ENCODE measurements at places on chromosomes 11 and 22.

- no peak for DNase-seq
Measured at GRCh38 chr11:76023236-76024068, 182.8 kb downstream of the WNT11 start.

GRCh38 chr11:12789596-12790215, 115.5 kb downstream of the TEAD1 start:
- no peak for DNase-seq

GRCh38 chr11:23957314-23957713, 539.5 kb upstream of the LUZP2 start:
- no peak for DNase-seq

DNA sequence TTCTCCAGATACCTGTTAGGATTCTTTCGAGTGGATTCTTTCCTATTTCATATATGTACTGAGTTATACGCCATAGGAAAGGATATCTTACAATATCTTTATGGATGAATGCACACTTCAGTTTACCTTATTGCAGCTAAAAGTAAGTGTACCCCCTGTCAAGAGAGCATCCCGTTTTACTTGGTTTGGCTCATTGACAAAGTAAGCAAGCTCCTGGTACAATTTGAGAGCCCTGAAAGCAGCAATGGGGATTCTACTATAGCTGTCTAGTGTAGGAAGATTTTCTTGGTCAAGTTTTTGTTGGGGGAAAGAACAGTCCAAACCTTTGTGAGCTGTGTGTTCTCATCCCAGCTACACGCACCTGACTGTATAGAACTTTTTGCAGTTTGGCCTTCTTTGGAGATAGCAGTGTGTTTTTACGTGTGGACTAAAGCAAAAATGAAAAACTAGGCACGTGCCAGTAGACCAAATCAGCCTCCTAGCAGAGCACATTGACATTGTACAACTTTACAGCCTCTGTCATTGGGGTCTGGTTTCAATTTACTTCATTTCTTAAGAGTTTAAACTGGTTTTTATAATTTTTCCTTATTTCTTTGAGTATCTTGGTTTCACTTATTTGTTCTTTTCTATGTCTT, 44.0 kb downstream of the PPP6R3 start:
- DNase-seq, result no peak

- DNase-seq, result no peak
Measured at GRCh38 chr11:86228269-86229038, 16.1 kb upstream of the EED start.

DNA sequence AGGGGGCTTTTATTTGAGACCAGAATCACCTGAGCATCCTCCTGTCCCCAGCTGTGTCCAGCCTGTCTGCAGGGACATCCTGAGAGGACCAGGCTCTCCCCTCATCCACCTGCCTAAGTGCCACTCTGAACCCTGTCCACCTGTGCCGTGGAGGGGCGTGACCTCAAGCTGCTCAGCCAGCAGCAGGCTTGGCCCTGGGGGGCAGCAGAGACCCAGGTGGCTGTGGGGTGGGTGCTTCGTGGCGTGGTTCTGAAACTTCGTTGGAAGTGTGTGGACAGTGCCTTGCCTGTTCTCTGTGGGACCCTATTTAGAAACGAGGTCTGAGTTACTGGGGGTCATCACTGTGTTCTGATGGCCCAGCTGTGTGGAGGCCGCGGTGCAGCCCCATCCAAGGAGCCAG, 72.7 kb downstream of the LRP5 start:
- no peak for DNase-seq

DNA sequence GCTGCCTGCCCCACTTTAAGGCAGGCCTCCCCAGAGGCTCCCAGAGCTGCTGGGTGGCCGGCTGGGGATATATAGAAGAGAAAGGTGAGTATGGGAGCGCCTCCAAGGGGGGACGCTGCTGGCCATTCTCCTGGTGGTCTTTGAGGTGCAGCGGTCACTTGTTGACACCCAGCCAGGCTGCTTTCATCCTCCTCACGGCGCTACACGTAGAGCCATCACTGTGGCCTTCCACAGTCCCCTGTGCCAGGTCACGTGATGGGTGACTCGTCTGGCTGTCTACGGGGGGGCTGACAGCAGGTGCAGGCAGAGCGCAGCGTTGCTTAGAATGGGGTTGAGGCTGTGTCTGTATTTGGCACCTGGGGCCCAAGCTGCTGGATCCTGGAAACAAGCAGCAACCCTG, 1.9 kb downstream of the ACR start:
- DNase-seq, result no peak

DNA sequence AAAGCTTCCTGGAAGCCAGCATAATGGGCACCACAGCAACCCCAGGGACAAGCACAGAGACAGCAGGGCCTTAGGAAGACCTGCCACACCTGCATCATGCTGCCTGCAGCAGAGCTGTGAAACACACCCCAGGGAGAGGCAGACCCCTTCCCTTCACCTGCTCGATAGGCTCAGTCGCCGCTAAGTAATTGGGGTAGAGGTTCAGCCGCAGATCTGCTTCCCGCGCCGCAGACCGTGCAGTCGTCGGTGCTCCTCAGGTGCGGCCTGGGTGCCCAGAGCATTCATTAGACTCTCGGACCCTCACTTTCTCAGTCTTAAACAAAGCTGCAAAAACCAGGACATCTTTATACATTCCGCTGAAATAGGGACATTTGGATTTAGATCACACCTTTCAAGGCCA, 2.9 kb downstream of the DUSP18 start:
- no peak for DNase-seq

GRCh38 chr11:111104185-111104584, 141.3 kb upstream of the POU2AF2 start:
- no peak for DNase-seq

DNA sequence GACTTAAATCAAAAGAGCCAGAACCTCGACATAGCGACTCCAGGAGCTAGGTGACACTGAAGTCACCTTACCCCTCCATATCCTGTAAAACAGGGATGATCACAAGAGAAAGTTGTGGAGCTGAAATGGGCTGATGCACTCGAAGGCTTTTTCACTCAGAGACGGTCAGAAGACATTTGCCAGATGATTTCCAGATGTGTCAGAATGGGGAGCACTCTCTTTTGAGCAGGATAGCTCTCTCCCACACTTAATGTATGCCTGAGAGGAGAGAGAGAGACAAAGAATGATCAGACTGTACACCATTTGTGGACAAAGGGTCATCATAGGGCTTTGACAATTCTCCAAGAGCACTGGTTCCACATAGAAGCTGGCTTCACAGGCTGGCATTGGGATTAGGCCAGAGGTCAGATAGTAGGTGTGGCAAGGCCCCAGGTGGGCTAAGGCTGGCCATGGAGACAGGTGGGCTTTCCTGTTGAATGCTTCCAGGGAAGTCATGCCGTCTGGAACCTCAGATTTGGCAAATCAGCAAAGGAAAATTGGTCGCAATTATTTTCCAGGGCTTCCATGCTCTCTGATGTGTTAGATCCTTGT, 42.3 kb upstream of the ETS1 start:
- DNase-seq, result no peak

GRCh38 chr11:118911113-118911879, 14.4 kb downstream of the BCL9L start:
- no peak for DNase-seq

GRCh38 chr22:29530716-29531115, 22.8 kb downstream of the THOC5 start:
- DNase-seq, result no peak

DNA sequence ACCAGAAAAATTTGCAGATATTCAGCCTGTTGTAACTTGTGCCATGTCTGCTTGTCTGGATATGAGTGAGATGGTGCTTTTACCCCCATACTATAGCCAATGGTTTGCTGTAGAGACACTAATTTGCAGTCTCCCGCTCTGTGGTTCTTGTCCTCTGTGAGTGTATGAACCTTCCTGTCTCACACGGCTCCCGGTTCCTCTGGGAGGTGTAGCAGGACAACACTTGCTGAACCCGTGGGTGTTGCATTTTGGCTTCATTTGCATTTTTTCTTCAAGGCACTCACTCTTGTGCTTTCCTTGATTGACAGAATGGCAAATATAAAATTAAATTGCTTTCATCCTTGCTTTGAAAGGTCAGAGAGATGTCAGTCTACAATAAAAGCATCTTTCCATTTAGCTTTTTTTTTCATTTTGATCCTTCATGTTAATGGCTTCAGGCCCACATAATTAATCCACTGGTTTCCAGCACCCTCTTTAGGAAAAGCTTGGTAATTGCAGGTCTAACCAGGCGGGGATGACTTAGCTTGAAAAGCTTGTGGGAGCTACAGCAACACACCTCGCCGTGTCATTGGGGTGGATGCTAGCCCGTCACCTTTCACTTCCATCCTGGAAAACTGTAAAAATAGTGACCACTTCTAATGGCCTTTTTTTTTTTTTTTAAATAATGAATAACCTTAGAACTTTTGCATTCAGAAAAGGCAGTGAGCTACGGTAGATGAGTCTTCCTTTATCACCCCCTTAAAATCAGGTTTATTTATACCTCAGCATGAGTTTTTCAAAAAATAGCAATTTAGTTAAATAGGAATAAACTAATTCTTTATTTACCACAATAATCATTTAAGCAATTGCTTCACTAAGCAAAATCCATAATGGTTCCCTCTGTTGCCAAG, 27.4 kb upstream of the ST14 start:
- DNase-seq, result peak; percentile 33

DNA sequence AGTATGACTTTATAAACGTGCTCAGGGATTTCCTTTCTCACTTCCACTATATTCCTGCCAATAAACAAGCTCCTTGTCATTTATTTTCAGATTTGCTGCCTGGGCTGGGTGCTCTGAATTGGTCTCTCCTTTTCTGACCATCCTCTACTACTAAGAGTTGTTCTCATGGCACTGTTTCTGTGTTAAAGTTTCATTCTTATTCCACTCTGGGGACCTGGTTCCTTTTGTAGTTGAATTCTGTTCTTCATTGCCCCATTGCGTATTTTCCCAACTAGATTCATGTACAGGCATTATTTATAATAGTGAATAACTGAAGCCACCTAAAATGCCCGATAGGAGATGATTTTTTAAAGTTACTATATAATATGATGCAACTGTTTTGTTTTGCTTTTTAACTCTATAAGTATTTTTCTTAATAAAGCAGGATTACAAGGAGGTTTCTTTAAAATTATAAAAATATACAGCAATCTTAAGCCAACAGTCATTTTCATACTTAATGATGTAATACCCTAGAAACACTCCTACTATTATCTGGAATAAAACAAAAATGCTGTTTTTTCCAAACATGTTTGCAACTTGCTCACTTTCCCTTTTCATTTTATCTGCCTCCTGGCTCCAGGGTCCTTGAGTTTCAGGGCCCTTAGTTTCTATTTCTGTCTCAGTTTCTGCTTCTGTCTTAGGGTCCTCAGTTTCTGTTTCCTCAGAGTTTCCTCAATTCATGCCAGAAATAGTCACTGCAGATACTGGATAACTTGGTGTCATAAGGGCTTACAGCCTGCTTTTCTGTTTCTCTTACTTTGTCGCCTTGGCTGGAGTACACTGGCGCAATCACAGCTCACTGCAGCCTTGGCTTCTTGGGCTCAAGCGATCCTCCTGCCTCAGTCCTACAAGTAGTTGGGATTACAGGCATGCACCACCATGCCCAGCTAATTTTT, 9.8 kb upstream of the FUT4 start:
- DNase-seq, result no peak

DNA sequence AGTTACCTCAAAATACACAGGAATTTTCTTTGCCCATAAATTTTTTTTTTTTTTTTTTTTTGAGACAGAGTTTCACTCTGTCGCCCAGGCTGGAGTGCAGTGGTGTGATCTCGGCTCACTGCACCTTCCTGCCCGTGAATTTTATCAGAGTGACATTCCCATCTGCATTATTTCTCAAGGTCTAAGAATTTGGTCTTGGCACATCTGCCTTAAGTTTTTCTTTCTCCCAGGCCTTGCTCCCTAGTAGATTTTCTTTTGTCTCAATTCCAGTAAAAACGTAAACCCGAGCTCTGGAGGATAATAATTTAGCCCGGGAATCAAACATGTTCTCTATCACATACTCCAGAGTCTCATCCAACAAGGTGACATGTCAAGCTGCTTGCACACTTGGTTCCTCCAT, 12.4 kb downstream of the TRIM6 start:
- DNase-seq, result no peak

DNA sequence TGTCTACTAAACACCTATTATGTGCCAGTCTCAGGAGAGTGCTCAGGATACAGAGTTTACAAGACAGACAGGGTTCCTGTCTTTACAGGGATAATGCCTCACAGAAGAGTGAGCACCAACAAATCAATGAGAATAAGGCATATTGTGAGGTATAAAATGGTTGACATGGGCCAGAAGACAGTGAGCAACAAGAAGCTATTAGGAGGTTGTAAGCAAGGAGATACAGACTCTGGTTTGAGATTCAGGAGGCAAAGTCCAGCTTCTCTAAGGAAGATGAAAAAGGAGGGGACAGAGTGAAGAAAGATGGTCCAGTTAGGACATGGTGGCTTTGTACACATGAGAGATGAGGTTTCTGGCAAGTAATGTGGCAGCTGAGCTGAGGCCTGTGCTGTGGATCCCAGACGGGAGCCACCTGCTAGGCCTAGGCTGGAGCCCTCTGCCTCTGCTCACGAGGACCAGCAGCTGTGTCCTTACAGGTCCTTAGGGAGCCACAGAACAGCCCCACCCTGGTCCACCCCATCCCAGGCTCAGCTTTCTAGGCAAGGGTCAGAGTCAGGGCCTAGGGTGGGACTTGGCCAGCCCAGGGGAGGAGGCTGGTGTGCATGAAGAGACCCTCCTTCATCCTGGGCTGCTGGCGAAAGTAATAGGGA, 110.5 kb downstream of the ZNF280B start:
- DNase-seq, result no peak

DNA sequence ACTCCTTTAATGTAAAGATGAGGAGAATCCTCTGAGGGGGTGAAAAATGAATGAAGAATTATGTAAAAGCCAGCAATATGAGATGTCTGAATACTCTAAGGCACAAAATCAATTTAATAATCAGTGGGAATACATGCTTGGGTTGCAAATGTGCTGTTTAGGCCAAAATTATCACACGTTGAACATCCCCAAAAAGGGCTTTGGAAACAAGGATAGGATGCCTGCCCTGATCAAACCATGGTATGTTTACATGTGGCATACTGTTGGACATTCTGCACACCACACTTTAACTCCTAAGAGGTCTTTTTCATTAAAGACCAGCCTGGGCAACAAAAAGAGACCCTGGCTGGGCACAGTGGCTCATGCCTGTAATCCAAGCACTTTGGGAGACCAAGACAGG, 26.3 kb downstream of the F2 start:
- DNase-seq, result no peak
